CD4-positive, alpha-beta T cell (primary cell): ENCODE measurements at places on chromosomes 1 and 21. TPM values are rescaled to one million over a fixed set of nuclear protein-coding genes. Genes with fewer than 3 reads are reported as not detected.
A peak's percentile ranks its signal among the peaks of the same experiment; 100 is the strongest.

GRCh38 chr1:7290971-7291970, 479.8 kb upstream of the VAMP3 start:
- no peak for DNase-seq

DNA sequence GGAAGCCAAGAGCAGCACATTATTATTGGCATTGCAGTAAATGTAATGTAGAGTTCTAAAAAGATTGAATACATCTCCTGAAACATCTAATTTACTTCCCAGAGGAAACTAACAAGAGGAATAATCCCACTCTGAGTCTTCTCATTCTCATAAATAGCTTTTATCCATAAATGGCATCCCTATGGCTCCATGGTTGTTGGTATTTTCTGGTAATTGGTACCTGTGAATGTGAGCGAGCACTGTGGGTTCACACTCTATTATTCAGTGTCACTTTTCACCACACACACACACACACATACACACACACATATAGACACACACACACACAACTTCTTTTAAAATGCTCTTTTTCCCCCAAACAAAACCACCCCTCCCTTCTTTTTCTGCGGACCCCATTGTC, 4.7 kb upstream of the WLS start:
- DNase-seq = no peak

- DNase-seq = no peak
These were observed 37.3 kb downstream of the VANGL2 start for GRCh38 chr1:160437432-160438316.

- no peak for DNase-seq
These were observed 23.5 kb downstream of the PEX14 start for GRCh38 chr1:10498231-10498630.

GRCh38 chr21:34592120-34592955, 22.6 kb downstream of the RCAN1 start:
- no peak for DNase-seq

DNA sequence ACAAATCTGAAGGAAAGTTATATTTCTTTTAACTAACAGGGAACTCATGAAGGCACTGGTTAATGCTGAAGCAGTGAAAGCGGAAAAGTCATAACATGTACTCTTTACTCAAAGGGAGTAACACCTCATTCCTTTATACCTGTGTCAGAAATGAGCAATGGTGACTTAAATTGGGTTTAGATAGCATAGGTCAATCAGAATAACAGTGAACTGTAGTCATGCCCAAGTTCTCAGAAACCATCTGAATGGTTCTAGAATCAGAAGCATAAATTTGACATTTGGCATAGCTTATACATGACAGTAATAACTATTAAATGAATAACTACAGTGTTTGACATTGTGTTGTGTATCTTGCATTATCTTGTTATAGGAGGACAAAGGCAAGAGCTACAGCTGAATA, 382.0 kb downstream of the NUF2 start:
- no peak for DNase-seq

GRCh38 chr1:3002349-3003038, 18.8 kb upstream of the ACTRT2 start:
- DNase-seq = no peak

Gene EFNA4
- 2.4 TPM for total RNA-seq

- no peak for DNase-seq
These were observed 206.2 kb upstream of the ADAMTS5 start for GRCh38 chr21:27173053-27173452.

DNA sequence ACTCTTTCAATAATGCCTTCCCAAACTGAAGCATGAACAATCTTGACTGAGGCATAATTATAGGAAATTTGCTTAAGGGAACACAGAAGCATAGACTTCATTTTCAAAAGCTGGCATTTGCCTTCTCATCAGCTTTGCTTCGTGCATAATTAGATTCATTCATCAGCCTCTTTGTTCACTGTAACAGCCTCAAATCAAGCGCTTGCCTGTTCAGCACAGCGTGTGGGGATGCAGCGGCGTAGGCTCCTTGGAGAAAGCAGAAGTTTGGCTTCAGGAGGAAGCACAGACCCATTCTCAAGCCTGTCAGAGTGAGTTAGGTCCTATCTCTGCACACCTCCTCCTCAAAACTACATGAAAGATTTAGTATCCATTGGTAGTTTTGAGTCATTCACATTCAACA, 246.4 kb upstream of the MAP1LC3C start:
- DNase-seq = no peak

Gene TARBP1
- 38.4 TPM for total RNA-seq

GRCh38 chr1:1754051-1754815, 24.0 kb downstream of the NADK start:
- DNase-seq = no peak

- DNase-seq = no peak
These were observed 7.1 kb downstream of the ANGEL2 start for GRCh38 chr1:213008564-213008963.

Gene CD55
- total RNA-seq = 229 TPM

DNA sequence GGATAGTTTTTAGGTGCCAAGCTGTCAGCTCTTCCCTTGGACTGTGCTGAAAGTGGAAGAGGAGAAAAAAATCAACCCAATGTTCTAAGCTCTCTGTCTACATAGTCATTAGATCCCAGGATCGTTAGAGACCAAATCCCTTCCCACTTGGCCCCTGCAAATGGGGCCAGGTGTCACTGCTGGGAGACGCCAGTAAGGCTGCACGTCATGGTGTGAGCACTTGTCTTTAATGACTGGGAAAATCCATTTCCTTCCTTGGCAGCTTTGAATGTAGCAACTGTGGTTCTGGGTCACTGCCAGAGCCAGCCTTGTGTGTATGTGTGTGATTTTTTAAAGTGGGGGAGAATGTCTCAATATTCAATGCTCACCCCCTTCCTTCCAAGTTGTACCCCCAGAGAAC, 59.9 kb downstream of the MAN1C1 start:
- DNase-seq = peak; percentile 18

Gene ZFP69B
- 1.8 TPM for total RNA-seq

Gene NOS1AP
- not detected for total RNA-seq

DNA sequence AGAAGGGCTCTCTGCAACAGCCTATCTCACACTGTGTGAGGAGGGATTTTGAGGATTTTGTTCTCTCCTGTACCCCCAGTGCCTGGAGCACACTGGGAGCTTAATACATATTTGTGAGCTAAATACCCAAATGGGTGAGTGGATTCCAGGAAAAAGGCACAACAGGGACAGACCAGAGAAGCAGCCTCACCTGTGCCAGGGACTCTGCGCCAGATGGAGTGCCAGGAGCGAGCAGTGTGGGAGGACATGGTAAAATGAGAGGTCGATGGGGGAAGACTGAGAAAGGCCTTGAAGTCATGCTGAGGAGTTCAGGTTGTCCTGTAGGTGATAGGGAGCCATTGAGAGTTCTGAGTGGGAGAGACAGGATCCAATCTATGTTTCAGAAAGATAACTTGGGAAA, 11.0 kb upstream of the KCNA2 start:
- no peak for DNase-seq

GRCh38 chr1:116724765-116725375, 29.4 kb upstream of the CD2 start:
- peak; percentile 72 for DNase-seq

DNA sequence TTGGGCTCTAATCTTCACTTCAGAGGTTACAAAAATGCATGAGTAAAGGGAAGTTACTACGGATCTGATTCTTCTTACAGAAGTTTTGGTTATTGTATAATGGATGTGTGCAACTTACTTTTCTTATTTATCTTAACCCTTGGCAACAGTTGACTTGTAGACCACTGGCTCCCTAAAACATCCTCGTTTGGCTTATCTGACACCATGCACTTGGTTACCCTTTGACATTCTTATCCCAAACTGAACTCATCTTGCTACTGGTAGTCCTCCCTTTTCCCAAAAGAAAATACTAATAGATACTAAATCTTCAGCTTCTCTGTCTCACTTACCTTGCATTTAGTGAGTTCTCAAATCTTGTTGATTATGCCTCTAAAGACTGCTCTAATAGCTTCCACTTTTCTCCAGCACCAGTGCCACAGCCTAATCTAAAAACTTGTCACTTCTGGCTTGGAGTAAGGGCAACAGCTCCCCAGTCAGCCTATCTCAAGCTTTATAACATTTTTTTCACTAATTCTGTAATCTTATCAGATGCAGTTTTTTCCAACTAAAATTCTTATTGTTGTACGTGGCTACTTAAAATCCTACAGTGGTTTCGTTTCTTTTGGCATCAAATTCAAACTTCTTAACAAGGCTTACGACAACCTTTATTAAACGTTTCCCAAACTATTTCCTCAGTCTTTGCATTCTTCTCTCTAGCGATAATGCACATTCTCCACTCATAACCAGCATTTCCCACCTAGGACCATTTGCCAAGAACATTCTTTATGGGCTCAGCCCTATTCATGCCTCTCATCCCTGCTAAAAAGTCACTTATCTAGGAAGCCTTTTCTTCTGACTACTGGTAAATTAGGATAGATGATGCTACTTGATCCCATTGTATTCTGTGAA, 204.2 kb downstream of the KCNT2 start:
- no peak for DNase-seq

DNA sequence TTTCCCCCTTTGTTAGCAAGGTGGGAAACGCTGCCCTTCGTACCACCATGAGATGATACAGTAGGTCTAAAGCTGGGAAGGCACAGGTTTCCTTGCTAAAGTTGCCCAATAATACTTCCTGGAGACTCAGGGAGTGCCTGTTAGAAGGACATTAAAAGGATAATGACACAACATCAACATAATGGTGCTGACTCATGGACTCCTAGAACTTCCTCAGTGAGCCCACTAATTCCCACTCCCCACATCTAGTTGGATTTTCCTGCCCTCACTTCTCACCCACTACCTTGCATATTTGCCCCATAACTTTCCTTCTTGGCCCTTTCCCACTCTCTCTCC, 17.5 kb downstream of the CFAP45 start:
- DNase-seq = no peak

DNA sequence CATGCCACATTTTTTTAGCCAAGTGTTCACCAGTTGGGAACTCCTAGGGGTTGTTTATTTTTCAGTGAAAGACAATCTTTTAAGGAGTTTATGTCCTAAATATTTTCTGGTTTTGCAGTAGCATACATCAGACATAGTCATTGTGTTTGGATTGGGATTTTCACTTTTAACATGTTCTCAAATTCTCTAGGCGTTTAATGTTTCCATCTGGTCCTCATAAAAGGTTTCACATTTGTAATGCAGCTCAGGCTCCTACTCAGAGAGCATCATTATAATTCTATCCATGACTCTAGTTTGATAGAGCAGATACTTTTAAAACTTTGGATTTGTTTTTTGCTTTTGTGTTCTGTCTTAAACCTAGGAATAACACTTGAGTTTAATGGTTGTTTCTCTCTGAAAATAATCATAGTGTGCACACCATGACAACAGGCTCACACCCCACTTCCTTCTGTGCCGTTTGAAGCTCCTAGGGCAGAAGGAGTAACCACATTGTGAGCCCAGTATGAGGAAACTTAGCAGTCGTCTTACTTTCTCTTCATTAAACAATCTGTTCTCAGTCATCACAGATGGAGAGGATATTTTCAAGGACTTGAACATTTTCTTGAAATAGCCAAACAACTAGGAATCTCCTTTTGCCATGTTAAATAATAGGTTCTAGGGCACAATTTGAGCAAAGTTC, 219.6 kb downstream of the PDE4B start:
- no peak for DNase-seq

GRCh38 chr1:66231217-66231616, 302.7 kb upstream of the SGIP1 start:
- no peak for DNase-seq

Gene FCGR1A
- total RNA-seq = 0.17 TPM

- DNase-seq = no peak
These were observed 4.0 kb upstream of the LHX8 start for GRCh38 chr1:75129983-75130789.

DNA sequence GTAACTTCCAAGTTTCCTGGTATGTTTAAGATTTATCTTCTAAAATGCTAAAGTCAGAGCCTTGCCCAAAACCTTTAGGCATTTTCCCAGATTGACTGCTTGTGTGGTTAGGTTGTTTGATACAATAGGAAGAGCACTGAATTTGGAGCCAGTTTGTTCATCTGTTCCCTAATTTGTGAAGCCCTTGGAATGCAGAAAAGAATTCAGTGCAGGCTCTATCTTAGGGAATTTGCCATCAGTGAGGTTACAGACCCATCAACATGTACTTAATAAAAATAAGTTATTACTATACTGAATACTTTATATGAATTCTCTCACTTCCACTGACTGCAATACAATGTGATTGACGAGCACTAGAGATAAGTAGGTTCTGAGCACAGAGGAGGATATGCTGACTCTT, 120.2 kb downstream of the PIK3R3 start:
- DNase-seq = no peak

- no peak for DNase-seq
These were observed 43.8 kb upstream of the SELENON start for GRCh38 chr1:25756215-25756614.

Gene RIPK4
- 3.0 TPM for total RNA-seq

- DNase-seq = no peak
These were observed 6.8 kb downstream of the ATP5PO start for GRCh38 chr21:33908760-33909159.

DNA sequence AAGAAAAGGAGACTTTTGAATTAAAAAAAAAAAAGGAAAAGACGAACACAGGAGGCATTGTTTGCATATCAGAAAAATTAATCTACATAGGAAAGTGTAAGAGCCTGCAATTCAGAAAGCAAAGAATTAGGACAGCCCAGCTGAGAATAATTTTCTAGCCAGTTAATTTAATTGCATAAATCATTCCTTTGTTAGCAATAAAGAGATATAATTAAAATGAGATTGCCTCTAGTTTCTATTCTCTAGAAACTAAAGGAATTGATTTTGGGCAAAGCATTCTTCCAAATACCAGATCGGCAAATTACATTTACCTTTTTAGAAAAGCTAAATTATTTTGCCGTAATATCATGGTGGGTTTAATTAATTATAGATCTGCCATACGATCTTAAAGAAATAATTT, 46.0 kb downstream of the NUF2 start:
- DNase-seq = no peak

Gene TNFRSF14
- total RNA-seq = 191 TPM

DNA sequence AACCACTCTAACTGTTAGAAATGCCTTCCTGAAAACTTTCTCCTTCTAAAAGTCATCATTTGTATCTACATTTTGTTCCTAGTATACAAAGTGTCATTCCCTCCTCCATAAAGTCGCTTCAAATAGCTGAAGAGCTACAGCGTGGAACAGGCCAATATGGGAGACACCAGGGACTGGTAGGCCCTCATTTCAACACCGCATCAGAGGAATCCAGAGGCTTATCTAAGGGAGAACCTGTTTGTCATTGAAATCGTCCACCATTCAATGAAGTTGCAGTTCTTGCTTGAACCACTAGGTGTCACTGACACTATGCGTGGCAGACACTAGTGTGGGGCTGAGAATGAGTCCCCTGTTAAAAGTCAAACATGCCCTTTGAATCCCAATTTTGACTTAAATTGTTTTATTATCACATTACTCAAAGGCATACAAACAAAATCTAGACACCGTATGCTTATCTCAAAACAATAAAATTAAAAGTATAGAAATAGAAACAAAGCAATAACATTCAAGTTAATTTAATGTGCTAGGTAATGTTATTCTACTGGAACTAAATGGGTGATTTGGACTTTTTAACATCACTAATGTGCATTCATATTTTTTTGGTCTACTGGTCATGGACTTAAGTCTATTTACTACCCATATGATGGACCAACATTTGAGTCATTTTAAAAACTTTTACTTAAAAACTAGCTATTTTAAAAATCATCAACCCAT, 182.3 kb downstream of the FCRL5 start:
- DNase-seq = peak; percentile 60

GRCh38 chr1:105785021-105785420, 1271.5 kb upstream of the PRMT6 start:
- no peak for DNase-seq

GRCh38 chr21:36792505-36792967, 93.6 kb downstream of the SIM2 start:
- no peak for DNase-seq
